ENCODE measurements at places on chromosomes 16 and 17.
A peak's percentile ranks its signal among the peaks of the same experiment; 100 is the strongest.

DNA sequence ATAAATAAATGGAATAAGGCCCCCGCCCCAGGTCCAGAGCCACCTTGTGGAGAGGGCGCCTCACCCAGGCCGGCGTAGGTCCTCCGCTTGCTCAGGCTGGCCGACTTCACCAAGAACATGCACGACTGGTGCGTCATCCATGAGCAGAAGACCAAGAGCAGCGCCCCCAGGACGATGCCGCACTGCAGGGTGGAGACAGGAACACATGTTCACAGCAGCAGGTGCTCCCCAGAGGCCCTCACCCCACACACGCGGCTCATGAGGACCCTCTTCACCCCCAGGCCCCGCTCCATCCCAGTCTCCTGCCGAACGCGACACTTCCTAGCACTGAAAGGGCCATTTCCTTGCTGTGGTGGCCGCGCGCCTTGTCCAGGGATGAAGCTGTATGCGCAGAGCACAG lies 5.5 kb downstream of the SLC38A10 start:
- no peak for DNase-seq

DNA sequence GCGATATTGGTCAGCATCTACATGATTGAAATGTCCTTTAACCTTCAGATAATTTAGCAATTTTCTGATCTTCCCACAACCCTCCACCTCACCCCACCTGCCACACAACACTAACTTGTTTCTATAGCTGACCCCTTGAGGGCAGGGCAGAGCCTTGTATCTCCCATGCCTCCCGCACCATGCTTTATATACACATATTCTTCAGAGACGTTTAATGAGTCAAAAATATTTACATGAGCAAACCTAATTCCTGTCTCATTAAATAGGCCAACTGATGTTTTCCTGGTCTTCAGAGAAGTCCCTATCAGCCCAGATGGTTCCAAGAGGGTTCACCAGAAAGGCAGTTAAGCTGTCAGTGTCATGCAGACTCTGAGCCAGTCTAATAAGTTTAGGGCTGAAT lies 6.6 kb upstream of the DHRS7C start:
- DNase-seq, result no peak

- DNase-seq, result peak; percentile 81
Observed at GRCh38 chr16:2904100-2904921, 7.4 kb upstream of the FLYWCH1 start.

GRCh38 chr16:9503251-9503984 lies 412.0 kb downstream of the HAPSTR1 start:
- DNase-seq, result no peak

DNA sequence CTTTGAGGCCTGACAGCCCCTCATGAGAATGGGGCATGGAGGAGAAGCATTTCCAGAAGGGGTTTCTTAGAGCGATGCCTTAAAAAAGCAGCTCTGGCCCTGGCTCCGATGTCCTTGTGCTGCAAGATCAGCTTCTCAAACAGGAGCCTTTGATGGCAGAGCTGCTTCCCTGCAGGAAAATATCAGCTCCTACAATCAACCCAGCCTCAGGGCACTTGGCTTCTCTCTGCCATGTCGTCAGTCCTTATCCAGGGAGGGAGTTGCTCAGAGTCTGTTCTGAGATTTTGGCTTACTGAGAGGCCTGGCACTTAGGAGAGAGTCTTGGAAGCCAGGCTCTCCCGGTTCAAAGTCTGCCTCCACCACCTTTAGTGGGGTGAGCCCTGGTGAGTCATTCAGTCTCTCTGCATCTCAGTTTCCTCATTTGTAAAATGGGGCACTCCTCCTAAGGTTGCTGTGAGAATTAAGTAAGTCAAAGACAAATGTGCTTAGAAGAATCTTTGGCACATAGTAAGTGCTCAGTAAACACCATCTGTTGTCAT lies 184.4 kb downstream of the HAPSTR1 start:
- no peak for DNase-seq

GRCh38 chr16:81523387-81524115 lies 78.9 kb downstream of the CMIP start:
- DNase-seq, result no peak

DNA sequence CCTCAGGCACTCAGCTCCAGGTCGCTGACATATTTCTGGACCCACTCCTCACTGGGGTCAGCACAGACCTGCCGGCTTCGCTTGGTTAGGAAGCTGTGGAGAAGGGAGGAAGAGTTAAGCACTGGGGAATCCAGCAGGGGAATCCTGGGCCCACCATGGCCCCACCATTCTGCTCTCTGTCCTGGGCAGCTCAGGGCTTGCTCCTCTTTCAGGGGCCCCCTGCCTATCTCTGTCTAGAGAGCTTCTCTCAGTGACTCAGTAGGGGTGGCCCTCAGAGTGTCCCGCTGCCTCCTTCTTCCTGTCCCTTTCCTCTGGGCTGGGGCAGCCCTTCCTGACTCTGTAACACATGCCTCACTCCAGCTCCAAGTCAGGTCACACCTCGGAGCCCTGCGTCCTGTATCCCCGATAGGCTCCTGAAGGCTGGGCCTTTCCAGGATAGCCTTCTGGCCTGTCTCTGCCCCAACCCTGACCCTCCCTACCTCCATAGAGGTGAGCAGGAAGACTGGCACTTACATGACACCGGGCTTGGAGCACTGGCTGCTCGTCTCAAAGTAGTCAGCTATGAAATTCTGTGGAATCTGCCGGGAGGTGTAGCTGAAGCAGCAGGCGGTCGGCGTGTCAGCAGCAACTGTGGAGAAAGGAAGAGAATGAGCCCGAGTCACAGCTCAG lies 1.1 kb downstream of the CCL3 start:
- DNase-seq, result no peak

DNA sequence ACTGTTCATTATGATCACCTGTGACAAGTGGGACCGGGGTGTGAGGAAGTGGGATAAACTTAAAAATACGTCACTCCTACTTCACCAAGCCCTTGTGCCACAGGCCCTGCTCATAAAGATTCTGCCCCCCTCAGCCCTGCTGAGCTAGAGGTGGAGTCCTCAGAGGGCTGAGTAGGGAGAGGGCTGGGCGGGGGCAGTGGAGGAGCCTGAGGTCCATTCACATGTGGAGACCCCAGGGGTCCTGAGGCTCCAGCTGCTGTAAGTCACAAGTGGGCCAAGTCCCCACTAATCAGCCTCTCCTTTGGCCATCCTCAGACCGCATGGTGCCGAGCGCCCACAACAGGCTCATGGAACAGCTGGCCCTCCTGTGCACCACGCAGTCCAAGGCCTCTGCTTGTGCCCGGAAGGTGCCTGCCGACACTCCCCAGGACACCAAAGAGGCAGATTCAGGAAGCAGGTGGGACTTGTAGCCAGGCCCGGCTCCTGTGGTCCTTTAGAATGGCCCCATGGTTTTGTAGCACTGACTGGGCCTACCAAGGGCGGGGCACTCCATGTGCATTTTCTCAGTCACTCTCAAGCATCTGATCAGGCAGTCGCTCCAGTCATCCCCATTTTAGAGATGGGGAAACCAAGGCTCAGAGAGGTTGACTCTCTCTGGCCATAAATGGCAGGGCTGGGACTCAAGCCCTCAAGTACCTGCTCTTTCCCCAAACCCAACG lies 10.4 kb downstream of the DNAAF8 start:
- DNase-seq, result no peak

GRCh38 chr17:1299552-1300370 lies 20.3 kb downstream of the TRARG1 start:
- no peak for DNase-seq

GRCh38 chr17:72733619-72734282 lies 358.7 kb downstream of the SLC39A11 start:
- no peak for DNase-seq

GRCh38 chr17:1792495-1793446 lies 30.9 kb downstream of the SERPINF1 start:
- DNase-seq, result no peak

- DNase-seq, result no peak
Observed at GRCh38 chr16:592518-593306, 2.8 kb downstream of the RAB40C start.

GRCh38 chr17:3527896-3528295 lies 29.7 kb downstream of the TRPV3 start:
- no peak for DNase-seq

GRCh38 chr16:56348168-56349085 lies 76.9 kb downstream of the AMFR start:
- DNase-seq, result no peak

GRCh38 chr16:59665618-59666220 lies 931.6 kb upstream of the GOT2 start:
- no peak for DNase-seq

- DNase-seq, result peak; percentile 48
Observed at GRCh38 chr17:31549121-31549524, 157.6 kb downstream of the RAB11FIP4 start.

DNA sequence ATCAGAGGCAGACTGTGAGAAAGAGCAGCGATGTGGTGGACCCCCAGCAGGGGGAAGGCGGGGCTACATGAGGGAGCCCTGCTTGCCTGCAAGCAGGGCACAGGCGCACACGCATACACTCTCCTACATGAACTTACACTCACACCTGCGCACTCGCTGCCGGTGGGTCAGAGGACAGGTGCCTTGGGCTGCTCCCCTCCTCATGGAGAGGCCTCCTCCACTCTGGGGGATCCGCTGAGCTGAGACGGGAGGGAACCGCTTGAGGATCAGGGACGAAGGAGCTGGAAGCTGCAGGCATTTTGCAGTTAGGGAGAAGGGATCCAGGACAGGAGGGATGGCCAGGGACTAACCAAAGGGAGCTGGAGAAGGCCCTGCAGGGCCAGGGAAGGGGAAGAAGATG lies 14.2 kb downstream of the OSBPL7 start:
- no peak for DNase-seq

- no peak for DNase-seq
Observed at GRCh38 chr17:39695089-39695474, 4.8 kb upstream of the ERBB2 start.

GRCh38 chr16:67927131-67927941 lies 4.3 kb downstream of the CTRL start:
- DNase-seq, result no peak

- DNase-seq, result no peak
Observed at GRCh38 chr17:42509841-42510240, 26.2 kb upstream of the NAGLU start.

DNA sequence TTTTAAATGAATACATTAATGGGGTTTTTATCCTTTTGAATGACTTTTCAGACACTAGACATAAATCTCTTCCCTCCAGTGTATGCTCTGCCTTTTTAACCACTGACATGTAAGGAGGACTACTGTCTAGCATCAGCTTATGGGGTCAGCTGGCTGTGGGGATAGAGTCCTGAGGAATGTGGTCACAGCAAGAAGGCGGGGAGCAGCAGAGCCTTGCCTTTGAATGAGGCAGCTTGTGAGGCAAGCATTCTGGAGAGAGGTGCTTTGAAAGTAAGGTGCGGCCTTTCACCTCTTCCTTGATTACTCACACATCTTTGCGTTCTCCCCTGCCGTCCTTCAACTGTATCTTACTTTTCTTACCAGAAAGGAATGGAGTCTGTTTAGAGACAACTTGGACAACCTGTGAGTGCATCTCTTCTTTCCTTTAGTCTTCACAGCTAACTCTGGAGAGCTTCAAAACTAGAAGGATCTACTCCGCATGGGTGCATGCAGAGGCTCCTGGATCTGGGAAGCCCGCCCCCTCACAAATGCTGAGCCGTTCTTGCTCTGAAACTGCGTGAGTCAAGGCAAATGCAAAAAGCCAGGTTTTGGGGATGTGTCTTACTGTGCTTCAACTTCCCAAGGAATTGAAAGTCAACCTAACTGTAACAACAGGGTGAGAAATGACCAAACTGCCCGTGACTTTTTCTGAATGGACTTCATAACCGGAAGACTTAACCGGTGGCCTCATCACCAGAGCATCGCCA lies 49.9 kb downstream of the ADCY7 start:
- no peak for DNase-seq

DNA sequence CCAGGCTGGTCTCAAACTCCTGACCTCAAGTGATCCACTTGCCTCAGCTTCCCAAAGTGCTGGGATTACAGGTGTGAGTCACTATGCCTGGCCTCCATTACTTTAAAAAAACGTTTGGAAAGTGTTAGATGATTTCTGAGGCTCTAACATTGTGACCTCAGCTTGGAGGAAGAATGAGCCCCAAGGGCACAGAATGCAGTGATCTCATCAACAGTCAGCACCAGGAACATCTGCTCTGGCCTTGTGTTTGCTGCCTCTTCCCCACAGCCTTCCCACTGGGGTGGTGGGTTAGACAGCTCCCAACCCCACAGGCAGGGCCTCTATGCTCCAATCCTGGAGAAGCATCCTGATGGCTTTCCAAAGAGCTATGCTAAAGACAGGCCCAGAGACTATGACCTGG lies 37.7 kb upstream of the SREBF1 start:
- no peak for DNase-seq

- DNase-seq, result peak; percentile 57
Observed at GRCh38 chr17:76994237-76994637, 126.0 kb downstream of the MGAT5B start.

- DNase-seq, result no peak
Observed at GRCh38 chr17:45246338-45246737, 15.6 kb downstream of the SPATA32 start.

GRCh38 chr17:20073055-20073979 lies 64.2 kb downstream of the SPECC1 start:
- DNase-seq, result peak; percentile 17

DNA sequence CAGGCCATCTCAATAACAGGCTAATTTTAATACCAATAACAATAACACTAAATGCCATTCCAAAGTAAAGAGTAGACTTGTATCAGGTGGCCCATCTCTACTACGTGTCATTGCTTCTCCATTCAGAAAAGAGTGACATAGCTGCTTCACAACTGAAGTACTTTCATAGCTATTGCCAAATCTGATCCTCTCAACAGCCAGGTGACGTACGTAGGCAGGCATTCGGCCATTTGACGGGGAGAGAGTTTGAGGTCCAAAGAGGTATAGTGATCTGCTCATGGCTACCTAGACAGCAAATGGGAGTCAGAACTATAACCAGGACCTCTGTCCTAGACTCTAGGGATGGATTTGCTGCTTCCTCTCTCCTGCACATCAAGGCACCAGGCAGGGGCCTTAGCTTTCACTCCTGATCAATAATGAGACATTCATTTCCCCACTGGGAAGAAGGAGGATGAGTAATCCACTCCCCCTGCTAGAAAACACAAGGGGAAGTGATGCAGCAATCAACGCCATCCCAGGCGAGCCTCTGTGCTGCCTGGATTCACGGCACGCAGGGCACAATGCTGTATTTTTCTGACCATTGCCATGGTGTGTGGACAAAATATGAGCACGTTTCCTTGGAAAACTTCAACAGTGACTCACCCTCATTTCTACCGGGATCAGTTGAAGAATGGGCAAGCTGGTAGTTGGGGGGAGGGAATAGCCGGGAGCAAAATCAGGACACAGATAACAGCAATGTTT lies 80.9 kb downstream of the SPACA3 start:
- no peak for DNase-seq

DNA sequence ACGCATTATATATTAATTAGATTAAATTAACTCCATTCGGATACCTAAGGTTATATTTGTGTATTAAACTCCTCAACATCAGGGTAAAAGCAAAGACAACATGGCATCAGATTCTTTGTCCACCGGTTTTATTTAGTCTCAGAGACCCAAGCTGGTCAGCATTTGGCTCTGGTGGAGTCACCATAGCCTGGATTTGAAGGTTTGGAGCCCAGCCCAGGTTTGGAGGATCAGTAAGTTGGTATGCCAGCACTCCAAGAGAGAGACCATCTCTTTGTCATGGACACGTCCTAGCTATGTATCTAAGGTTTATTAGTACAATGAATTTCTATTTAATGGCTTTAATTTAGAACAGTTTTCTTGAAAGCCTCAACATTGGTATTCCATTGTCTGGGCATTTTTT lies 328.4 kb upstream of the RBFOX1 start:
- no peak for DNase-seq
